ENCODE measurements at places on chromosomes 4 and X. TPM values are rescaled to one million over a fixed set of nuclear protein-coding genes. Genes with fewer than 3 reads are reported as not detected.

The DCX gene
- total RNA-seq, result not detected

The CSAG3 gene
- total RNA-seq, result not detected

The TAF7L gene
- total RNA-seq, result not detected

The TBC1D1 gene
- 94.8 TPM for total RNA-seq

The VCX2 gene
- not detected for total RNA-seq

The TRIM2 gene
- total RNA-seq, result 11.0 TPM

The SERTM2 gene
- not detected for total RNA-seq

The EXOSC9 gene
- 103 TPM for total RNA-seq

DNA sequence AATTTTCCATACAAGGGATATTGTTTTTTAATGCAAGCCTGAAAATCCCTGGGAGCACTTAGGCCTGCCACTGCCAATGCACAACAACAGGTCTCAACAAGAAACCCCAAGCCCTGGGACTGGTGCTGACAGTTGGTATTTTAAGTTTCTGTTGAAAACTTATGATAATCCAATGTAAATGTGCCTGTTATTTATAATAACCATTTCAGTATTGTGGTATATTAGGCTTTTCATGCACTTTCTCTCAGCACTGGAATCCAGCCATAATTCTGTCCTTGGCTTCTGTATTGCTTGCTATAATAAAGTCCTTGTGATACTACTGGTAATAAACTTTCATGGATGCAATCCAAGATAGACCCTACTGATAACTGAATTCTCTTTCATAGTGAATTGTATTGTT, 218.9 kb downstream of the PCDH7 start:
- DNase-seq, result no peak

- DNase-seq, result peak; percentile 54
Measured at GRCh38 chrX:39813631-39814277, 284.0 kb downstream of the BCOR start.

DNA sequence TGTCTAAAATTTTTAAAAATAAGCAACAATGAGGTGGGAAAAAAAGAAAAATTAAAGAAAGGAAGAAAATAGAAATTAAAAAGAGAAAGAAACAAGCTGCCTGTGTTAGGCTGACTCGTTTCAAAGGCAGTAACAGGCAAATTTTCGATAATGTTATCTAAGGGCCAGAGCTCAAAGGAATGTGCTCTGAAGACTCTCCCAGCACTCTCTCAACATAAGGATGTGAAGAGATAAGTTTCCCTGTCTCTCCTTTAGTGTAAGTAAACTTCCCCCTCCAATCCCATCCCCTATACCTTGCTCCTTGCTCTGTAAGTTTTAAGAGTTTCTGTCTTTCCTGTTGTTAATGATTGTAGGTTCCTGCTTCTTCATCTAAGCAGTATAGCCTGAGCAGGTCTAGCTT, 172.8 kb downstream of the TEX13C start:
- DNase-seq, result no peak

GRCh38 chrX:19107035-19107434, 15.2 kb downstream of the ADGRG2 start:
- DNase-seq, result no peak

GRCh38 chrX:20513185-20513584, 246.5 kb upstream of the RPS6KA3 start:
- DNase-seq, result no peak

- DNase-seq, result no peak
Measured at GRCh38 chrX:19630228-19630627, 114.9 kb upstream of the MAP3K15 start.

DNA sequence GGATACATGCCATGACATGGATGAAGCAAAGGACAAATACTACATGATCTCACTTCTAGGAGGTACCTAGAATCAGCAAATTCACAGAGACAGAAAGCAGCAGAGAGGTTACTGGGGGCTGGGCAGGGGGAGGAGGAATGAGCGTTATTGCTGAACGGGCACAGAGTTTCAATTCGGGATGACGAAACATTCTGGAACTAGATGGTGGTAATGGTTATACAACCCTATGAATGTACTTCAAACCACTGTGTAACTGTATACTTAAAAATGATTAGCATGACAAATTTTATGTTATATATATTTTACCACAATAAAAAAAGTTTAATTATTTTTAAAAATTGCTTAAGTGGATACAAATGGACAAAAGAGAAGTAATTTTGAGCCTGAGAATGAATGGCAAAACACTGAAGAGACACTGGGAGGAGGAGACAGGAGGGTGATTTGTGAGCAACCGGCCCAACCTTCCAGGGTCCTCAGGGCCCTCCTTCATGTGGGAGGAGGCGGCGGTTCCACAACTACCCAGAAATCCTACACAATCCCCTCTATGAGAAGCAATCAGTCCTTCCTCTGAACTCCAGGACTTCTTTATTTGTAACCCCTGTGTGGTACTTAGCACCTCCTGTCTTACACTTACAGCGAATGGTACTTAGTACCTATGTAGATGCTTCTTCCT, 14.1 kb downstream of the ACSL1 start:
- no peak for DNase-seq

DNA sequence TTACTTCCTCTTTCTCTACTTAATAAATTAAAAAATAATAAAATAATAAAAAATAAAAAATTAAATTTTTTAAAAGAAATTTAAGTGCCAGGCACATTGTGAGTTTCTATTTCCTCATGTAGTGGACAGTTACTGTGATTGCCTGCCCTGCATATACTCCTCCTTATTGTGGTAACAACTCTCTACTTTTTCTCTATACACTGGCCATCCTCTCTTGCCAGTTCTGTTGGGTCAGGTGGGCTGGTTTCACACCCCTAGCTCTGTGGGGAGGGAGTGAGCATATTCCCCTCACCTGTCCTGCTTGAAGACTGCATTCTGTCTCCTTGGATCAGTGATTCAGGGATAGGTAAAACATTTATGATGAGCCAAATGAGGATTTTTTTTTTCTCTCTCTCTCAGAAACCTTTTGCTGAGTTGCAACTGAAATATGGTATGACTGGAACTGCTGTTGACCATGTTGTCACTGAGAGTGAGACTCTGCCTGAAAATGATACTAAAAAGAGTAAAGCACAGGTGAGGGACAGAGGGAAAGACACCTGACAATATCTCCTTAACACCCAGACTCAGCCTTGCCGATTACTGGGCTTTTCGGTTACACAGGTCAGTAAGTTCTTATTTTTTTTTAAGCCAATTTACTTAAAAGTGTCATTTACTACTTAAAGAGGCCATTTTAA, 37.2 kb downstream of the CXXC4 start:
- no peak for DNase-seq

DNA sequence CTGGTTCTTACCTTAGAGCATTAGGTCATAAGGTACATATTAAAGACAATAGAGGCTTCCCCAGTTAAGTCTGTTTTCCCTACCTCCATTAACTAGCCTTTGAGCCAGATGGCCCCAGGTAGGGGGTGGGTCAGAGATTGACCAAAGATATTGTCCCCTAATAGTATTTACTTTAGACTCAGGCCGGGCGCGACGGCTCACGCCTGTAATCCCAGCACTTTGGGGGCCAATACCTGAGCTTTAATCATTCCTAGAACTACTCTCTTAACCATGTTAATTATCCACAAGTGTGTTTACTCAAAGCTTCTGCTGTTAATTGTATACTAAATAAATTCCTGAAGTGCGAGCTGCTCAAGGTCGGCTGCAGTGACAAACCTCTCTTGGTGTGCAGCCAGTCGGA, 28.0 kb upstream of the AMBN start:
- DNase-seq, result no peak

DNA sequence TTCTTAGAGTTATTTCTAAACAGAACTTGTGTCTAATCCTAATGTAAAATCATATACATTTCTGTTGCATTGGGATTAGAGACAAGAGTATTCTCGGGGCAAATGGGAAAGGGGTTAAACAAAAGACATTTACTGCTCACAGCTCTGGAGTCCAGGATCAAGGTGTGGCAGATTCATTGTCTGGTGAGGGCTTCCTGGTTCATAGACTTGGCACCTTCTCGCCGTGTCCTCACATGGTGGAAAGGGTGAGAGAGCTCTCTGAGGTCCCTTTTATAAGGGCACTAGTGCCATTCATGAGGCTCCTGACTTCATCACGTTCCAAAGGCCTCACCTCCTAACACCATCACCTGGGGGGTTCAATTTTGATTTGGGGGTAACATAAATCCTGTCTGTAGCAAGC, 90.3 kb upstream of the PRKX start:
- DNase-seq, result no peak

GRCh38 chr4:175215657-175216056, 297.5 kb downstream of the ADAM29 start:
- no peak for DNase-seq

- DNase-seq, result no peak
Measured at GRCh38 chr4:48153791-48154550, 19.9 kb upstream of the TXK start.

All from LHCN-M2 (cell line).